Astrocyte (in vitro differentiated cells and primary cell): ENCODE measurements at places on chromosomes 6 and 20.

- DNase-seq: peak; percentile 52
These were observed 79.1 kb upstream of the ANKEF1 start for GRCh38 chr20:9955646-9956045.

DNA sequence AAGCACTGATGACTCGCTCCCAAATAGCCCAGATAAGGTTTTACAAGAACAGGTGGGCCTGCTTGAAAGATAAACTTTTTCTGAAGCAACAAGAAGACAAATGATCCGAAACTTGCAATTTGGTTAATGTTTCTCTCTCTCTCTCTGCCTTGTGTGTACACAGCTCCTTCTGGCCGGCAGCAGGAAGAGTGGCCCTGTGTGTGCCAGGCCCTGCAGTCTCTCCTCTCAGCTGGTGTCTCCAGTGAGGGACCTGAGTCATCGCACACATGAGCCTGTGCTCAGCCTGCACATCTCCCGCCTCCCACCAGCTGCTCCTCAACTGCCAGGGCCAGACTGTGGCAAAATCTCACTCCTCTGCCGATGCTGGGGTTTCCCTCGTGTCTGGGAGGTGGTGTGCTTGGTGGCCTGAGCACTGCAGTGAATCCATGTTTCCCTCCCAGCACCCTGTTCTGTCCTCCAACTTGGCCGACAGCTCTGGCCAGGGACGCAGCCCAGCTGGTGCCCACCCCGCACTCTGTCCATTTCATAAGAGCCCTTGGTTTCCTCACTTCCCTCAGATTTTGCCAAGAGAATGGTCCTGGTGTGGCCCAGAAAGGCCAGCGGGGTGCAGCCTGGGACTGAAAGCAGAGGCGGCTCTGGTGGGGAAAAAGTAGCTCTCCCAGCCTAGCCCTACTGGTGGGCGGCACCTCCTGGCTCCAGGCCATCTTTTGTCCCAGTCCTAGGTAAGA is 49.4 kb downstream of the ERMARD start:
- peak; percentile 61 for DNase-seq

DNA sequence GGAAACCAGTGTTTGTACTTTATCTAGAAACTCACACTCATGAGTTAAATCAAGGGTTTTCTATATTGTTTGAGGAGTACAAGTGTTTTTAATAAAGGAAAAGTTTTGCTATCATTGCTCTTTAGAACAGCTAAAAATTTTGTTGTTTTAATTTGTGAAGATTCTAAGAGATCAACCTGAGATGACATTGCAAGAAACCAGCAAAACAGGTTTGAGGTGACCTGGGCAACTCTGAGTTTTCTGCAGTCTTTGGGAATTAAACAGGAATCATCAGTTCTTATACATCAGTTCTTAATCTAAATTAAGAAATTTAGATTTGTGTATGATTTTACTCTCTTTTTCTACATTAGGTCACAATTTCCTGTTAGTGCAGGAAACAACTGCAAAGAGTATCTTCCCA is 114.5 kb downstream of the JAG1 start:
- no peak for DNase-seq

DNA sequence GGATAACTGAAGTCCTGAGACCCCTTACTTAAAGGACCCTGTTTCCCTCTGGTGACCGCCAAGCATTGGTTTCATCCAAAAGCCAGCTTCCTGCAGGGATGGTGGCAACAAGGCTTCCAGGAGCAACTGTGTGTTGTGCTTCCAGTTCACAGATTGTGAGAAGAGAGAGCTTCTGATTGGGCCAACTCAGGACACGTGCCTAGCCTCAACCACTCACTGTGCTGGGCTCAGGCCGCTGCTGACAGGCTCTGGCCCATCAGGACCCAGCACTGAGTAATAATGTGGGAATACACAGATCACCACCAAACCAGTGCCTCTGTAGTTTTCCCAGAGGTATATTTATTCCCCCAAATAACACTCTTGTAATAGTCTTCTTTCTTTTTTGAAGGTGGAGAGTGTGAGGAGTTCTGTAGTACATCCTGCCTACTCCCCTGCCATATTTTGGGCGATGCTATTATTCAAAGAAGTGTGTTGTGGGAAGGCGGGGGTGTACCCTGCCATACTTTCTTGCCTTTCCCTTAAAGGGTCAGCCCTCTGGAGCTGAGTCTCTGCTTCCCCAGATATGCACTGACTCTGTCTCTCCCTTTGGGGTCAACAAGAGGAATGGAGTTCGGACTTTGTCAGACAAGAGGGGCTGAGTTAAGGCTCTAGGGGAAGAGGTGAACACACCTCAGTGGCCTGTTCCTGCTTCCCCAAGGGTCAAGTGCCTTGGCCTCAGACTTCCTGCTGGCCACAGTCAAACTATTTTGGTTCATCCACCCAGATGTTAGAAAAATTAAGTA is 23.2 kb downstream of the PPP1R16B start:
- no peak for DNase-seq

DNA sequence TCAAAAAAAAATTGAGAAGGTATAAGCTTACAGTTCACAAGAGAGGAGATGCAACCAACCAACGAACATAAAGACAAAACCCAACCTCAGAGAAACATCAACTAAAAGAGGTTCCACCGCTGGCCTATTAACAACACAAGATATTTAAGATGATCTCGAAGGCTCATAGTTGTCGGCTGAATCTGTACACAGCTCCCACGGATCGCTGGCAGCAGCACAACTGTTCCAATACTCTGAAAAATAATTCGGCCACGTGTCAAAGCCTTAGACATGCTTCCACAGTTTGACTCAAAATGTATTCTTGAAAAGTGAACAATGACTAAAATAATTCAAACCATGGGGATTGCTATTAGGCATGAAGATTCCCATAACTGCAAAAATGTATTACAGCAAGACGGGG is 13.7 kb downstream of the EXOC2 start:
- DNase-seq: peak; percentile 27
